ENCODE measurements at places on chromosomes 5 and 9.

- DNase-seq: peak; percentile 35
These were observed 73.2 kb upstream of the EPB41L4A start for GRCh38 chr5:112492291-112492690.

DNA sequence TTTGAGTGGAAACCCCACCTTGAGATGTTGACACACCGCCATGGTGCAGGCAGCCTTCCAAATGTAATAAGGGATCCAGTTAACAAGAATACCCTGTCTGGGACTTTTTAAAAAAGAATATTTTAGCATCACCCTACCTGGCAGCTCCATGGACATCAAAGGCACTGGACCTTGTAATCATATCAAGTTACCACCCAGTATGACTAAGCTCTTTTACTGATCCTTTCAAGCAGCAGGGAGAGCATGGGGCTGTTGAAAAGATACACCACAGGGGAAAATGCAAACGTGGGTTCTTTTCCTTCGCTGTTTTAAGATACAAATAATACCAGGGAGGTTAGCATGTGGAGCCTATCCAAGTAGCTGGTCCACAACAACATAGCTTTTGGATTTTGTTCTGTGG, 211.2 kb downstream of the SAXO1 start:
- DNase-seq: peak; percentile 3

- no peak for DNase-seq
These were observed 282.9 kb upstream of the MVB12B start for GRCh38 chr9:126043681-126044080.

DNA sequence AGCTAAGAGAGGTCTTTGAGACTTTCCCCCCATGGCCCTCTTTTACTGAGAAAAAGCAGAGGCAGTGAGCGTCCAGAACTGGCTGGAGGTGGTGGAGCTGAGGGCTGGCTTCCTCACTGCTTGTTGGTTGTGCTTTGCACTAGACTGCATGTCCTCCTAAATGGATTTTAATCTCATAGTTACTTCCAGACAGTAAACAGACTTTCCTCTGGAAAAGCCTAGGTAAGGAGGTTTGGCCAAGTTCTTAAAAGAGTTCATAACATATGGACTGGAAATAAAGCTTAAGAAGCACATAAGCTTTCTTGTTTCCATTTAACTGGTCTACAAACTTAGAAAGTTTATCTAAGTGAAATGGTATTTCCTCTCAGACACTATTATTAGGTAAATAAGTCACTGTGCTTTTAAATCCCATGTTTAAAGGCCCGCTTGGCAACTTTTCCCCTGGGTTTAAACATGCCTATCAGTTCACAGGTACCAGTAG, 2.0 kb downstream of the ASPN start:
- DNase-seq: no peak

GRCh38 chr9:30198463-30199309, 2185.8 kb upstream of the ACO1 start:
- DNase-seq: no peak

DNA sequence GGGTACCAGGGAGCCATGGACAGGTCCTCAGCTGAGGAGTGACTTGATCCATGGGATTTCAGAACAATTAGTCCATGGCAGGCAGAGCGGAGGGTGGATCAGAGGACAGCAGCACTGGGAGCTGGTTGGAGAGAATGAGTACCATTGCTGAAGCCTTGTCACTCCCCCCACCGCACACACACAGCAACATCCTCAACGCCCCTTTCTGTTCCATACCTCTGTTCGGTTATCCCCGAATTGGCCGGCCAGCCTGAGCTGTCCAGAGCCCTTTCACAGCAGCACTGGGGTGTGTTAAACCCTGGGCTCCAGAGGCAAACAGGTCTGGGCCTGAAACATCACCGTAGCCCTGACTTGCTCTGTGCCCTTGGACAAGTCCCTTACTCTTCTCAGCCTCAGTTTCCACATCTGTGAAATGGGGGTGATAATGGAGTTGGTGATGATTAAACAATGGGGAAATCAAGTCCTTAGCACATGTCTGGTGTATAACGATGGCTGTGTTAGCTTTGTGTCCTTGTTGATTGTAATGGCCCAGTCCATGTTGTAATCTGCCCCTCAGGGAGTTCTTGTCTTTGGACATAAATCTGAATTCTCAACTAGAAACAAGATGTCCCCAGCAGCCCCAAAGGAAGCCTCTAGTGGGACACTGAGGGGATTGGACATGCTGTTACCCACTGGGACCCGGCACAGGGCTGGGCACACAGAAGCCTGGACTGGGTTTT, 16.9 kb downstream of the GSN start:
- DNase-seq: no peak

- DNase-seq: no peak
These were observed 278.0 kb upstream of the KLF9 start for GRCh38 chr9:70692431-70692830.

GRCh38 chr9:89992326-89993198, 387.8 kb downstream of the GADD45G start:
- DNase-seq: no peak

DNA sequence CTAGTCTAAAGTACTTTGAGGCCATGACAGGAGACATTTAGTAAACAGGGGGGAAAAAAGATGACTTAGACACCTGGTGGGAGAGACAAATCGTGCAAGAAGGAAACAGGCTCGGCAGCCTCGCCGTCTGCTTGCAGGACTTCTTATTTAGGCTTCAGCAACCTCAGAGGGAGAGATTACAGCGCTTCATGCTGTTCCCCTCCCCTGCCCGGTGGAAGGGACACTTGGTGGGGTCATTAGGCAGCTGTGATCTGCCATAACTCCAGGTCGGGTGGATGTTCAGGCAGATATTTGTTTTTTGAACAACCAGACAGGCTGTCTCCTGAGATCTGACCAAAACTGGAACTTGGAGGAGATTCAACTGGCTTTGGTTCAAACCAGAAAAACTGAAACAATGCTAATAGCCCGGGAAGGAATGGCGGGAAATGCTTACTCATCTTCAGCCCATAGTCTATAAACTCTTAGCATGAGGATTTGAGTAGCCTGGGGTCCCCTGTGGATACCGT, 38.1 kb upstream of the CD180 start:
- peak; percentile 3 for DNase-seq

- DNase-seq: no peak
These were observed 59.4 kb upstream of the CTXN3 start for GRCh38 chr5:127589309-127590030.

- no peak for DNase-seq
These were observed 43.4 kb downstream of the IRF1 start for GRCh38 chr5:132447196-132447595.

- no peak for DNase-seq
These were observed 9.9 kb upstream of the FBP1 start for GRCh38 chr9:94649100-94649819.

- no peak for DNase-seq
These were observed 45.8 kb downstream of the MEIKIN start for GRCh38 chr5:131899686-131900085.

- DNase-seq: no peak
These were observed 97.2 kb downstream of the TRIM36 start for GRCh38 chr5:115072266-115073064.

GRCh38 chr9:137785704-137786161, 91.8 kb upstream of the CACNA1B start:
- no peak for DNase-seq

GRCh38 chr9:92159058-92159457, 43.8 kb upstream of the SPTLC1 start:
- DNase-seq: no peak

DNA sequence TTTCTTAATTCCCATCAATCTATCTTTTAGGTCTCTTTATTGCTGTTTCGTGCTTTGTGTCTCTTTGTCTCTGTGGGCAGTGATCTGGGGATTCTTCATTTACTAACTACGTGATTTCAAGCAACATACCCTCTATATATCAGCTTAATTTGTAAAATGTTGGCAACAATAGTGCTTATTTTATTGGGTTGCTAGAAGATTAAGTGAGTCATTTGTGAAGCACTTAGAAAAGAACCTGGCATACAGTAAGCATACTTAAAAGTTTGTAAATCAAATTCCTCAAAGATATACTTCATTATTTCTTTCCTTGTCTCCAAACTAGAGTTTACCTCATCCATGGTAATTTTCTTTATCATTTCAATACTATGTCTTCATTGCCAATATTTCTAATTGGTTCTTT, 669.7 kb downstream of the MAT2B start:
- DNase-seq: no peak

GRCh38 chr9:117826837-117827236, 122.6 kb downstream of the TLR4 start:
- DNase-seq: no peak

- no peak for DNase-seq
These were observed 196.6 kb downstream of the PTTG1 start for GRCh38 chr5:160618286-160618685.

DNA sequence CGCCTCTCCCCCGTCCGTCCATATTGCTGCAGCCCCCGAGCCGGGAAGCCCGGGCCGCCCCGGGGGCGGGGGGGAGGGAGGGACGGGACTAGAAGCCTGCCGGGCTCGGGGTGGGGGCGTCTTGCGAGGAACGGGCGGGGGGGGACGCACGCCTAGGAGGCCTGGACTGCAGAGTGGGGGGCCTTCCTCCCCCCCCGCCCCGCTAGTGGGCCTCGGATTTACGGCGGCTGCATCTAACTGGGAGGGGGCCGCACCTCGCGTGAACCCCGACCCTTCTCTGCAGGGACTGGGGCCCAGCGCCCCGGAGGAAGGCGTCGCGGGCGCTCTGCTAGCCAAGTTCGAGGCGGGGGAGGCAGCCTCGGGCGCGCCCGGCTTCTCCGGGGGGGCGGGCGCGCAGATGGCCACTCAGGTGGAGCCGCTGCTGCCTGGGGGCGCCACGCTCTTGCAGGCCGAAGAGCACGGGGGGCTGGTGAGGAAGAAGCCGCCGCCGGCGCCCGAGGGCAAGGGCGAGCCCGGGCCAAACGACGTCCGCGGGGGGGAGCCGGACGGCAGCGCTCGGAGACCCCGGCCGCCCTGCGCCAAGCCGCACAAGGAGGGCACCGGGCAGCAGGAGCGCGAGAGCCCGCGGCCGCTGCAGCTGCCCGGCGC, at the start of gene LARP1:
TSS of gene LARP1 (plus strand) at position 17 of the 648 bp plus-strand sequence. CDS start at position 398, 381 bp downstream.
- peak; percentile 71 for DNase-seq

DNA sequence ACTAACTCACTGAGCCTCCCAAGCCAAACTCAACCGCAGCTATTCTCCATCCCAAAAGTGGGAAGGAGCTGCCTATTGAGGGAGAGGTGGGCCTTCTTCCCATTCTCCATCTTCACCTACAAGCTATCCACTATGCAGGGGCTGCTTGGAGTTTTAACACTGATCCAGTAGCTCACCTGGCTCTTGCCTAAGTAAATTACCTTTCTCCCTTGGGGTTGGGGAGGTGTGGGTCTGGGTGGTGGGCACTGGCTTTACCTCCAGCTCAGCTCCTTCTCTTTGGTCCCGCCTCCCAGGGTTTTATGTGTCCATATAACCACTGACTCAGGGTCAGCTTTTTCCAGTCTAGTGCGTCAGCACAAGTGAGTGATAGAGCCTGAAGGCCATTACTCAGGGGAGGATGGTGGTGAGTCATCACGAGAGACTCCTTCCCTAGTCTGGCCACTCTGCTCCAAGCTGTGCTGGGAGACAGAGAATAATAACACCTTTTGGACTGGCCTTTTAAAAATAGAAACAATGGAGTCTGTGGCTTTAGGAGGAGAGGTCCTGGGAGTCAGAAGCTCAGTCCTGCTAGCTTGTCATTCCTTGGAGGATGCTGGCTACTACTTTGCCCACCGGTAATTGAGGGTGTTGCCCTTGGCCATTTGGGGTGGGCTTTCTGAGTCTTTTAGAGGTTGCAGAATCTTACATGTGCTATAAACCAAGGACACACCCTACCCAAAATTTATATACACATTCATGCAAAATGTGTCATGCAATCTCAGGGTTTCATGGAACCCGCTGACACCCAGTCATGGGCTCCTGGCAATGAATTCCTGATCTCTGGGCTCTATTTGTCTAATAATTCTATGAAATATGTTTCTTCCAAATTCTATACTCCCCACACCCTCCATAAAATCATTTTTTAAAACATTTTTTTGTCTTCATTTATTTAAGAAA, 35.6 kb upstream of the ATP6V1G1 start:
- peak; percentile 85 for DNase-seq

DNA sequence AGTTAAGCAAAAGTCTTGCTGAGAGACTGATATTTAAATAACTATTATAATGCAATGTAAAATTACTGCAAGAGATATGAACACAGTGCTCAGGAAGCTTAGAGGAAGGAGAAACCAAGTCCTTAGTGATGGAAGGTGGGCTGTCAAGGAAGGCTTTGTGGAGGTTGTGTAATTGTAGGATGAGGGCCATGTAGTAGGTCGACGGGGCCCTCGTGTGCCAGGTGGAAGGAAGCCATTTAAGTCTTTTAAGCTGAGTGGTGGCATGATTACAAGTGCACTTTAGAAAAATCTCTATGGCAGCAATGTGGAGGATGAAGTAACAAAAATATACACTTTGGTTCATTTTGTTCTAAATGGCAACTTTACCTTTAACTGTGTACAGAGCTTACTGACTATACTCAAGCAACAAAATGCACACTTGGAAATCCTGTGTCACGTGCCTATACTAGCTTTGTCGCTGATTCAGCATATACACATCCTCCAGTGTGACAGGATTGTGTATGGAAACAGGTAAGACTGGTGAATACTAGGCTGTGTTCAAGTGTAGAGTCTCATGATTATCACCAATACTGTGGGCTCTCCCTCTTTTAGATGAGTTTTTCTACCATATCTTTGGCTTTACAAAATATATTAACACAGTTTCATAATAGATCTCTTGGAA, 78.6 kb downstream of the TMC1 start:
- no peak for DNase-seq

DNA sequence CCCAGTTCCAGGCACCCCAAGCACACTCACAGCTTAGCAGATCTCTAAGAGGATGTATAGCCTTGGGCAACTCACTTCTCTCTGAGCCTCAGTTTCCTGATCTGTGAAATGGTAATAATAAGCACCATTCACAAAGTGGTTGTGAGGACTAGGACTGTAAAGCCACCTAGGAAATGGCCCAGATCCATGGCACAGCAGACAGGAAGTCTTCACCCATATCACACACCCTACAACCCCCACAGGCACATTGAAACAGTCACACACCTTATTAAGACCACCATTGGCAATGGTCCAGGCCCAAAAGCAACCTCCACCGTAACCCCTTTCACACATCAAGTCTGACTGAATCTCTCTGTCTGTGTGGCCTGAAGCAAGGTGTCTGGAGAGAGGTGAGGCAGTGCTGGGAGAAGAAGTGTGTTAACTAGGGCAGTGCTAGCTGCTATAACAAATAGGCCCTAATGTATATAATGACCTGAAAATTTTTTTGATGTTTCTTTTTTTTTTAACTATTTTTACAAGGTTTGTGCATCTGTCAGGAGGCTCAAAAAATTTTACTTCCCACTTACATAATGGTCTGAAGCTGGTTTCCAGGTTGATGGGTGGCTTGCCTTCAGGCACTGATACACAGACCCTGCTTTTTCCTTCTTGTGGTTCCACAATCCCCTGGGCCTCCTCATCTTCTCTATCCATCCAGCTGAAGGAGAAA, 2.4 kb upstream of the RGS14 start:
- DNase-seq: no peak

- no peak for DNase-seq
These were observed 487.5 kb upstream of the SGCD start for GRCh38 chr5:155839251-155840037.

DNA sequence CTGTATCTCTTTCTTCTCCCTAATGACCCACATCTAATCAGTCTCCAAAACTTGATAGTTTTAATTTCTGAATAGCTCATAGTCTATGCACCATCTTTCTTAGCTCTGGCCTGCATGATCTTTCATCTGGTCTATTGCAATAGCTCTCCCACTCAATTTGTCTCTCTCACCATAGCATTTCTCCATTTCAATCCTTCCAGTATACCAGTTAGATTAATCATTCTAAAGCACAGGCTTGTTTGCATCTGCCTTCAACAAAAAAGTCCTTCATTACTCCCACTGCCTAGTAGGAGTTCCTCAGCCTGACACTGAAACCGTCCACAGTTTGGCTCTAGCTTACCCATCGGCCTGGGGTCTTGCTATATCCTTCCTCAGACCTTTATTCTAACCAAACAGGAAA, 344.9 kb downstream of the ENC1 start:
- no peak for DNase-seq

Data from K562 (cell line).